Chondrocyte (in vitro differentiated cells): ENCODE measurements at places on chromosomes 1 and 21. TPM values are rescaled to one million over a fixed set of nuclear protein-coding genes. Genes with fewer than 3 reads are reported as not detected.

- H3K4me3 ChIP-seq: no peak overlapping the region
- DNase-seq: peak; percentile 60
- H3K36me3 ChIP-seq: no peaks in the 10 kb centered on the region
- H3K27ac ChIP-seq: no peak overlapping the region
Measured at GRCh38 chr1:3905266-3905952, 5.3 kb upstream of the C1orf174 start.

DNA sequence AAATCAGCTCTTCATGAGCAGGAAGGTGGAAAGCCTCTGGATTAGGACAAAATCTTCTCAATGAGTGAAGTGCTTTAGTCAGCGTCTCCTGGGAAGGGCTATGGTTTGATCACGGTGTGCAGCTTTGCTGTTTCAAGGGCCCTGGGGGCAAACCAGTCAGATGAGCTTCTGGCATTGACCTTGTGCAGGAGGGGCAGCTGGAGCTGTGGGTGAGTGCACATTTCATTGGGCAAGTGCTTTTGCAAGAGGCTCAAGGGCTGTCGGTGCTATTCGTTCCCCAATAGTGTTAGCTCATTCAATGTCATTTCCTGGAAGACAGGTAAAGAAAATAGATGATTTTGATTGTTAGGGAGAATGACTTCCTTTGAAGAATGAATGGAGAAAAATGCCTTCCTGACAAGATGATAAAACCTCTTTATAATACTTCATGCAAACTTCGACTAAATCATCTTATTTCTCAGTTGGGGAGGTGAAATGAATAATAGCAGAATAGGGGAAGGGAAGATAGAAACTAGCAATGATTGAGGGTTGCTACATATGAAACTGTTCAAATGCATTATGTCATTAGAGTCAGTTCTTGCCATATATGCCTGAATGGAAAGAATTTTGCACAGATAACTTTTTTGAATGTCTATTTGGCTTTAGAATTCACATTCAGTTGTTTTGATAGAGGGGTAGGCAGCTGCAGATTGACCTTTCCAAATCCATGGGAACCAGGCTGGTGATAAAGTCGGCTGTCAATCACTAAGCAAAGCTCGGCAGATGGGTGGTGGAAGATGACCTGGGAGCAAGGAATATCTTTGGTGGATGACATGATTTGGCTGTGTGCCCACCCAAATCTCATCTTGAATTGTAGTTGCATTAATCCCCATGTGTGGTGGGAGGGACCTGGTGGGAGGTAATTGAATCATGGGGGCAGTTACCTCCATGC, 12.9 kb upstream of the DISC1 start:
- no peak overlapping the region for H3K4me3 ChIP-seq
- H3K36me3 ChIP-seq: no peaks in the 10 kb centered on the region
- no peak for DNase-seq
- H3K27me3 ChIP-seq: no peaks in the 10 kb centered on the region
- H3K27ac ChIP-seq: no peak overlapping the region

VPS45 gene
- 28.7 to 55.3 TPM (median 33.1 TPM) in 3 replicates for total RNA-seq

DNA sequence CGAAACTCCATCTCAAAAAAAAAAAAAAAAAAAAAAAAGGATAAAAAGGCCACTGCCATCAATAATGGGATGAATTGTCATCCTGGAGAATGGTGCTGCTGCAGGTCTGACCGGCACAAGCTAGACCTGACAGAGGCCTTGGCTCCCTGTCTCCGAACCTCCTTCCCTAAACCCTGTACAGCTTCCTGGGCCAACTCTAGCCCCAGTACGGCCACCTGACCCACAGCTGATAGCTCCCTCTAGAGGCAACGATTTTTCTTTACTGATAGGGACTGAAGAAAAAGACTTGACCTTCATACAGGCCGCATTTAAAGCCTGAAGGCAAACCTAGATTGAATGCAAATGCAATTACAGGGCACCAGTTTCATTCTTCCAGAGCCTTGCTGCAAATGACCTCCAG, 30.7 kb downstream of the NOL9 start:
- H3K4me3 ChIP-seq: no peak overlapping the region
- H3K27ac ChIP-seq: no peak overlapping the region
- H3K4me1 ChIP-seq: peaks cover 36% of the 10 kb centered on the region

GRCh38 chr1:235882816-235883215, 16.1 kb upstream of the LYST start:
- no peaks in the 10 kb centered on the region for H3K27me3 ChIP-seq
- no peak overlapping the region for H3K4me3 ChIP-seq
- no peaks in the 10 kb centered on the region for H3K36me3 ChIP-seq
- H3K4me1 ChIP-seq: peaks cover 14% of the 10 kb centered on the region
- no peak overlapping the region for H3K27ac ChIP-seq

LDLRAD1 gene
- not detected in 3 replicates for total RNA-seq

GRCh38 chr1:57713501-57713900, 289.6 kb upstream of the DAB1 start:
- H3K4me3 ChIP-seq: no peak overlapping the region
- H3K27me3 ChIP-seq: no peaks in the 10 kb centered on the region
- no peaks in the 10 kb centered on the region for H3K4me1 ChIP-seq
- no peaks in the 10 kb centered on the region for H3K36me3 ChIP-seq

MYOG gene
- not detected in 3 replicates for total RNA-seq

- H3K4me1 ChIP-seq: peaks cover 2% of the 10 kb centered on the region
- H3K4me3 ChIP-seq: no peak overlapping the region
- H3K27me3 ChIP-seq: no peaks in the 10 kb centered on the region
- DNase-seq: no peak
Measured at GRCh38 chr1:211619033-211619996, 40.4 kb upstream of the SLC30A1 start.

- no peak for DNase-seq
- no peaks in the 10 kb centered on the region for H3K27me3 ChIP-seq
- no peak overlapping the region for H3K4me3 ChIP-seq
- peaks cover 44% of the 10 kb centered on the region for H3K4me1 ChIP-seq
- H3K27ac ChIP-seq: no peak overlapping the region
- peaks cover 3% of the 10 kb centered on the region for H3K36me3 ChIP-seq
Measured at GRCh38 chr1:247360116-247360898, 28.6 kb upstream of the ZNF496 start.

DAP3 gene
- total RNA-seq: 64.8 to 70.6 TPM (median 65.4 TPM) in 3 replicates

- peaks cover 2% of the 10 kb centered on the region for H3K27me3 ChIP-seq
- H3K36me3 ChIP-seq: no peaks in the 10 kb centered on the region
- no peak overlapping the region for H3K27ac ChIP-seq
- H3K4me3 ChIP-seq: no peak overlapping the region
Measured at GRCh38 chr1:211896958-211897357, 66.4 kb upstream of the LPGAT1 start.

- no peak for DNase-seq
- H3K27me3 ChIP-seq: peaks cover 3% of the 10 kb centered on the region
- H3K27ac ChIP-seq: no peak overlapping the region
- no peak overlapping the region for H3K4me3 ChIP-seq
- peaks cover 6% of the 10 kb centered on the region for H3K4me1 ChIP-seq
Measured at GRCh38 chr1:228988664-228989063, 253.4 kb downstream of the RHOU start.

GRCh38 chr1:182069028-182069466, 7.5 kb upstream of the ZNF648 start:
- no peaks in the 10 kb centered on the region for H3K36me3 ChIP-seq
- H3K27me3 ChIP-seq: peaks cover 18% of the 10 kb centered on the region
- no peak overlapping the region for H3K4me3 ChIP-seq
- no peak overlapping the region for H3K27ac ChIP-seq

DNA sequence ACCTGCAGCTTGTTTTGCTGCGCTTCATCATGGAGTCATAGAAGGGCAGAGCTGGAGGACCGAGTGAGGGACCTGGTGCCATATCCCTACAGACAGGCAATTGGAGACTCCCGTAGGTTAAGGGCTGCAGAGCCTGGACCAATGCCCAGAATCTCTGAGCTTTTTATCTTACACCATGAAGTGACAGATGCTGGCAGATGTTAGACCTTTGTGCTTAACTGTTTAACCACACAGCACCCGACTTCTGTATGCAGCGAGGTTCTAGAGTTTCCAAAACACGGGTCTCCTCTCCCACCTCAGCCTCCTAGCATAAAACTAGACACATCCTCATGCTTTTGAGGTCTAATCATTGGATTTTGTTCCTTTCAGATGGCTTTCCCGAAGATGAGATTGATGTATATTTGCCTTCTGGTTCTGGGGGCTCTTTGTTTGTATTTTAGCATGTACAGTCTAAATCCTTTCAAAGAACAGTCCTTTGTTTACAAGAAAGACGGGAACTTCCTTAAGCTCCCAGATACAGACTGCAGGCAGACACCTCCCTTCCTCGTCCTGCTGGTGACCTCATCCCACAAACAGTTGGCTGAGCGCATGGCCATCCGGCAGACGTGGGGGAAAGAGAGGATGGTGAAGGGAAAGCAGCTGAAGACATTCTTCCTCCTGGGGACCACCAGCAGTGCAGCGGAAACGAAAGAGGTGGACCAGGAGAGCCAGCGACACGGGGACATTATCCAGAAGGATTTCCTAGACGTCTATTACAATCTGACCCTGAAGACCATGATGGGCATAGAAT, 47.6 kb downstream of the B3GALT5 start:
- H3K27me3 ChIP-seq: peaks cover 8% of the 10 kb centered on the region
- H3K27ac ChIP-seq: peak overlapping the region; percentile 80
- peak overlapping the region; percentile 34 for H3K4me3 ChIP-seq
- DNase-seq: no peak

- peaks cover 80% of the 10 kb centered on the region for H3K4me1 ChIP-seq
- H3K27ac ChIP-seq: peak overlapping the region; percentile 98
- no peak for DNase-seq
- no peaks in the 10 kb centered on the region for H3K27me3 ChIP-seq
Measured at GRCh38 chr1:31705080-31705866, 1.5 kb upstream of the COL16A1 start.

DNA sequence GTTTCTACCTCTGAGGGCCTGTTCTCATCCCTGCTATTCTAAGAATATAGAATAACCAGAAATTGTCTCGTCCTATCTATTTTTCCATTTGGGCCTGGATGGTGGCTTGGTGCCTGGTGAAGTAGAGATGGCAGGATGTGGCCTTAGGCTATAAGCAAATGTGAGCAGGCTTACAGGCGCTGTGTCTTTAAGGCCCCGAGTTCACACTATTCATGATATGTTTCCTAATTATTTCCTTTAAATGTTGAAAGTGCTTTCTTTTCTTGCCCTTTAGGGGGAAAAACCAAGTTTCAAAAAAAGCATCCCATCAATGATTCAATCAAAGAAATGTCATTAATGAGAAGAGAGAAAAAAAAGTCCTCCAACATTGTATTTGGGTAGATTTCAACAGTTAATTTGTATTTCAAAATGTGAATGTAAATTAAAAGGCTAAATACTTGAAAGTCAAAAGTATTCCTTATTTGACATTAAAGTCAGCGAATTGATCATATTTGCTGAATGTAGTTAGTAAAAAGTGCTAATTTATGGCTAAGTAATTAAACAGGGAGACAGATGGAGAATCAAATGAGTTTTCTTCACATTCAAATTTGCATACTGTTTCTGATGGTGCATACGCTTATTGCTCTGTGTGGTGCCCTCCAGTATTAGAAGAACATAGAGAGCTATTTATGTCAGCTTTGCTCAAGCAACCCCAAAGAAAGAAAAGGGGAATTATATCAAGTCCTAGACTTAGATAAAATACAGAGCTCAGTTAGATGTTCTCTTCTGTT, 34.0 kb upstream of the HUNK start:
- H3K27ac ChIP-seq: no peak overlapping the region
- H3K27me3 ChIP-seq: peaks cover 23% of the 10 kb centered on the region
- H3K4me1 ChIP-seq: no peaks in the 10 kb centered on the region
- no peaks in the 10 kb centered on the region for H3K36me3 ChIP-seq
- DNase-seq: no peak
- no peak overlapping the region for H3K4me3 ChIP-seq

DNA sequence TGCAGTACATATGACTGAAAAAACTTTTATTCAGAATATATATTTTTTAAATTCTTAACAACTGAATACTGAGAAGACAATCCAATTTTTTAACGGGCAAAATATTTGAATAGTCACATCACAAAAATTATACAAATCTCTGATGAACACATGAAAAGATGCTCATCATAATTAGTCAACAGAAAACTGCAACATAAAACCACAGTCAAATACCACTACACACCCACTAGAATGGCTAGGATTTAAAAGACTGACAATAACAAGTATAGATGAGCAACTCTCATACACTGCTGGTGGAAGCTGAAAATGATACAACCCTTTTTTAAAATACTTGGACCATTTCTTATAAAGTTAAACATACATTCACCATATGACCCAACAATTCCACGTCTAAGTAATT, 87.7 kb upstream of the TNFSF4 start:
- H3K4me1 ChIP-seq: no peaks in the 10 kb centered on the region
- no peak overlapping the region for H3K4me3 ChIP-seq
- no peak for DNase-seq
- no peaks in the 10 kb centered on the region for H3K27me3 ChIP-seq

GRCh38 chr1:62689524-62689923, 1.3 kb upstream of the DOCK7 start:
- peaks cover 2% of the 10 kb centered on the region for H3K36me3 ChIP-seq
- H3K27ac ChIP-seq: peak overlapping the region; percentile 90

AMY1C gene
- not detected in 3 replicates for total RNA-seq

SYCP1 gene
- total RNA-seq: not detected in 3 replicates

DNA sequence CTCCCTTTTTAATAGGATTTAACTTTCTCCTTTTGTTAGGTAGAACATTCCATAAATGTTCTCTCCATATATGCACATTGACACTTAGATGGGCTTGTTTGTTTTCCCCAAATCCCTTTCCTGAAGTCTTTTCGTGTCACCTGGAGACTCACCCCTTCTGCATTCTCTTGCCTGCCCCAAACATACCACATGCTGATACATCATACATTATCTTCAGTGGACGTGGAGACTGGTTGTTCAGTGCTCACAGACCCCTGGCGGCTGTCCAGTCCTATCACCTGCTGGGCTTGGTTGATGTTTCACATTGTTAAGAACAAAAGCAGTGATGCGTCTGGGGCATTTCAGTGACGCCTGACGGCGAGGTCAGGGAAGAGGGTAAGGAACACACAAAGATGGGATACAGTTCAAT, 22.2 kb downstream of the FMOD start:
- H3K4me3 ChIP-seq: no peak overlapping the region
- no peak overlapping the region for H3K27ac ChIP-seq
- H3K4me1 ChIP-seq: peaks cover 33% of the 10 kb centered on the region

DNA sequence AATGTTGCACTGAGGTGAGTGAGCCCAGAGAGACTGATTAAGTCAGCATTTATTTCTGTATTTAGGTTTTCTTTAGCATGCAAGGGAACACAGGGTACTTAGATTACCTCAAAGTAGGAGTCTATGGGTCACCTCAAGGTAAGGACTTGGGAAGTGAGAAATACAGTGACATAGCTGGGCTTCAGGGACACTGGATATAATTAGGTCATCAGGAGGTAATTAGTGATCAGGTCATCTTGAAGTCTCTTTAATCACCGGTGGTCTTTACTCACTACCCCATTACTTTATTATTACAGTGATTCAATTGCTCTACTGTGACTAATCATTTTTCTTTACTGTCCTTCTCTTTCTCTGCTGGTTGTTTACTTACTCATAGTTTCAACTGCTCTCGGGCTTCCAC, 59.9 kb upstream of the KCNK1 start:
- H3K4me1 ChIP-seq: no peaks in the 10 kb centered on the region
- H3K4me3 ChIP-seq: no peak overlapping the region
- no peaks in the 10 kb centered on the region for H3K27me3 ChIP-seq
- H3K36me3 ChIP-seq: no peaks in the 10 kb centered on the region
- no peak overlapping the region for H3K27ac ChIP-seq
- no peak for DNase-seq
